ENCODE measurements at places on chromosomes 2 and 18. TPM values are rescaled to one million over a fixed set of nuclear protein-coding genes. Genes with fewer than 3 reads are reported as not detected.
A peak's percentile ranks its signal among the peaks of the same experiment; 100 is the strongest.

The CPO gene
- not detected for total RNA-seq

The ASB18 gene
- not detected for total RNA-seq

The CABYR gene
- 29.4 TPM for total RNA-seq

The KRTCAP3 gene
- 1.9 TPM for total RNA-seq

- H3K27ac ChIP-seq, result no peak overlapping the region
- no peaks in the 10 kb centered on the region for H3K36me3 ChIP-seq
- no peaks in the 10 kb centered on the region for H3K27me3 ChIP-seq
These were observed 12.2 kb downstream of the KCNJ3 start for GRCh38 chr2:154710685-154711084.

- DNase-seq, result peak; percentile 81
- no peaks in the 10 kb centered on the region for H3K4me1 ChIP-seq
- H3K27me3 ChIP-seq, result no peaks in the 10 kb centered on the region
- no peak overlapping the region for H3K4me3 ChIP-seq
These were observed 391.5 kb upstream of the VWC2L start for GRCh38 chr2:214019229-214019972.

DNA sequence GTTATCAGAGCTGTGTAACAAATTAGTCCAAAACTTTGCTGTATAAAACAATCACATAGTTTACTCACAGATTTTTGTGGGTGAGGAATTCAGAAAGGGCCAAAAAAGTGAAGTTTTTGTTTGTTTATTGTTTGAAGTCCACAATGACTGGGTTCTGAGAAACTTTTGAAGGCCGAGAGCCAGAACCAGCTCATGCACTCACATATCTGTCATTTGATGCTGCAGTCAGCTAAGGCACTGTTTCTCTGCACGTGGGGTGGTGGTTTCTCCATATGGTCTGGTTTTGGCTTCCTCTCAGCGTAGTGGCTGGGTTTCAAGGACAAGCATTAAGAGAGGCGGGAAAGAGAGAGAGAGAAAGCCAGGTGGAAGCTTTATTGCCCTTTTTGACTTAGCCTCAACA, 131.8 kb downstream of the TWIST2 start:
- H3K4me3 ChIP-seq, result no peak overlapping the region
- H3K36me3 ChIP-seq, result no peaks in the 10 kb centered on the region
- DNase-seq, result no peak

GRCh38 chr2:191150600-191151330, at the start of gene STAT4:
STAT4 (minus strand) TSS chr2:191150994; CDS start chr2:191148203, 2,791 bp downstream.
- peaks cover 18% of the 10 kb centered on the region for H3K27me3 ChIP-seq
- no peak within 1 kb of the TSS for H3K27ac ChIP-seq
- H3K4me3 ChIP-seq, result peak within 1 kb of the TSS; percentile 51
- no peaks in the 10 kb centered on the region for H3K4me1 ChIP-seq

GRCh38 chr2:156356014-156356754, 23.7 kb upstream of the NR4A2 start:
- no peak for DNase-seq
- no peak overlapping the region for H3K4me3 ChIP-seq
- H3K27me3 ChIP-seq, result peaks cover 12% of the 10 kb centered on the region
- H3K27ac ChIP-seq, result no peak overlapping the region
- H3K4me1 ChIP-seq, result no peaks in the 10 kb centered on the region

DNA sequence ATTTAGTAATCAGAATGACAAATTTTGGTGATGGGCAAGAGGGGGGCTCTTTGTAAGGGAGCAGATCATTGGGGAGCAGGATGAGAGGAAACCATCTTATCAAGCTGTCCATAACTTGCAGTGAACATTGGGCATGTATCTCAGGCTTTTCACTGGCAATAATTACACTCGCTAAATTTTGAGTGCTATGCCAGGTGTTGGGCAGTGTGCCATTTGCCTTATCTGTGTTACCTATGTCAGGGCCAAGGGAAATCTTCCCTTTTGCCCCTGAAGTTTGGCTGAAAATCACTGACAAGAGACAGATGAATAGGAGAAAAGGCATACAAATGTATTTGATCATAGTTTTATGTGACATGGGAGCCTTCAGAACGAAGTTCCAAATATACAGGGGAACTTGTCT, 39.0 kb downstream of the NOSTRIN start:
- no peaks in the 10 kb centered on the region for H3K4me1 ChIP-seq
- H3K27ac ChIP-seq, result no peak overlapping the region
- H3K4me3 ChIP-seq, result no peak overlapping the region

- H3K4me1 ChIP-seq, result no peaks in the 10 kb centered on the region
- H3K36me3 ChIP-seq, result no peaks in the 10 kb centered on the region
- no peaks in the 10 kb centered on the region for H3K27me3 ChIP-seq
- H3K27ac ChIP-seq, result no peak overlapping the region
These were observed 130.1 kb upstream of the PIEZO2 start for GRCh38 chr18:11279461-11279860.

DNA sequence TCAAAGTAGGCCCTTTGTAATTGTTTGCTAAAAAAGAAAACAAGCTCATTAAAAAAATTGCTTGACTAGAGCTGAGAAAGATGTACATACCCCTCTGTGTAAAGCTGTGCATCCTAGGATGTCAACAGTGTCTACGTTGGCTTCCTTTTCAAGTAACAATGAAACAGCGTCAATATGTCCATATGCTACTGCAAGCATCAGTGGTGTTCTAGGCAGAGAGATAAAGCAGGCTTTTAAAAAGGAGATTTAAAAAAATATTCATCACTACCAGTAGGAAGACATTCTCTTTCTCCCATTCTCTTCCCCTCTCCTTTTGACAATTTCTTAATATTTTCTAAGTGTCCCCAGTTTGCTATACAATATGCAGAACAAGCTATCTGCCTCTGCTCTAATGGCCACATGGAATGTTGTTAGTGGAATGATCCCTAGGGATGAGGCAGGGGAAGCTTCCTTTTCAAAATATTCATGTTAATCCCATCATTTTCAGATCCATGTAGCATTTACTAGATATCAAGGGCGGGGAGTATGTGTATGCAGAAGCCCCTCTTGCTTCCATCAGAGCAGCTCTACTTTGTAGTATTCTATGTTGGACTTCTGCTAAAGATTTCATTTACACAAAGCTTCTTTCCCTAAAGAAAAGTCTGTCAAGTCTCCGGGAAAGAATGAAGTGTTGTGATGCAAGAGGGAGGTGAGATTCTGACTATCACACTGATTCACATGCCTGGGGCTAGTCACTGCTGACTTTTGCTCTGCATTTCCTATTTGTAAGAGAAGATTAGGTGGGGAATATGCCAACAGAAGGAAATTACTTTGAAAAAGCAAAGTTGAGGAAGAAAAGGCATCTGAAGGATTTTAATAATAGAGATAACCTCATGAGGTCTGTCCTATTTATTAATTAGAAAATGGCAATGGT, 81.5 kb upstream of the PGAP1 start:
- H3K36me3 ChIP-seq, result no peaks in the 10 kb centered on the region
- no peaks in the 10 kb centered on the region for H3K4me1 ChIP-seq
- H3K27ac ChIP-seq, result no peak overlapping the region
- H3K4me3 ChIP-seq, result no peak overlapping the region
- no peak for DNase-seq

GRCh38 chr2:131127076-131127475, 21.9 kb downstream of the PLEKHB2 start:
- H3K36me3 ChIP-seq, result peaks cover 14% of the 10 kb centered on the region
- no peaks in the 10 kb centered on the region for H3K4me1 ChIP-seq
- no peak for DNase-seq
- H3K27ac ChIP-seq, result no peak overlapping the region
- no peaks in the 10 kb centered on the region for H3K27me3 ChIP-seq
- no peak overlapping the region for H3K4me3 ChIP-seq

DNA sequence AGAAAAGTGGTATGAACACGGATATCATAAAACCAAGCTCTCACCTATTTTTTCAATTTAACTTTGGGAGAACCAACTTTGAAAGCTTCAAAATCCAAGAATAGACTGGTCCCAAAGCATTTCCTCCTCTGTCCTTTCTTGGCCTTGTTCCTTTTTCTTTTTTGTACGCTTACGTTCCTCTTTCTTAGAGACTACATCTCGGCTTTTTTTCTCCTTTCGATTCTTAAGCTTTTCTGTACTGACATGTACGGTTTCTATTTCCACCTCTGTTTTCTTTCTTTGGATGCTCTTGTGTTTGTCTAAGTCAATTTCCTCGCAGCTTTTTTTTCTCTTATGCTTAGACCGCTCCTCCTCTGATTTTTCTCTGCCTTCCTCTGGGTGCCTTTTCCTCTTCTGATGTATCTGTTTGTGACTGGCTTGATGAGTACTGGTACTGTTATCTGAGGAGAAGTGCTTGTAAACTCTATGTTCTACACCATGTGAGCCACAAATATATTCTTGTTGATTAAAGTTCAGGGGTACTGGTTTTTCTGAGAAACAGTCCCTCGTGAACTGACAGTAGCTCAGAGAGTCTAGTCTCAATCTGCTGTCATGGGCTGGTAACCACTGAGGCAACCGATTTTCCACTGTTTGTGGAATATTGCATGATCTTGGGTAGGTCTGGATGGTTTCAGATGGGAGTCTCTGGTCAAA, 11.5 kb upstream of the RNU2-63P start:
- H3K4me1 ChIP-seq, result no peaks in the 10 kb centered on the region
- DNase-seq, result no peak
- no peaks in the 10 kb centered on the region for H3K36me3 ChIP-seq
- no peak overlapping the region for H3K4me3 ChIP-seq
- H3K27ac ChIP-seq, result no peak overlapping the region

Data from Panc1 (cell line).